ENCODE measurements at places on chromosomes 2 and 18.

DNA sequence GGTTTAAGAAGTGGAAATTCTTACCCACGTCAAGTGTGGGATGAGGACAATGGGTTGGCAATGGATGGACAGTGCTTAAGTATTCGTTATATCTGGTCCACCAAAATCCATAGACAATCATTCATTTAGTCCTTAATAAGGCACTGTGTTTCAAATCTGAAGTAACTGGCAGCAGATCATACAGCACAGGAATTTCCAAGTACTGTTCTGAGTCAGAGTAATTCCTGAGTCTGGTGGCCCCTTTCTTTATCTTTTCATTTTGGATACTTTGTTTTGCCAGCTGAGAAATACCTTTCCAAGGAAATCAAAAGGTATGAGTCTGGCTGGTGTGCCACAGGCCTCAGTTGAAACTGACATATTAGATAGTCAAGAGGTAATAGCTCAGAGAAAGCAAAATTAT, 31.4 kb upstream of the CCDC102B start:
- DNase-seq: no peak

- no peak for DNase-seq
Observed at GRCh38 chr2:130378898-130379214, 23.0 kb downstream of the PTPN18 start.

DNA sequence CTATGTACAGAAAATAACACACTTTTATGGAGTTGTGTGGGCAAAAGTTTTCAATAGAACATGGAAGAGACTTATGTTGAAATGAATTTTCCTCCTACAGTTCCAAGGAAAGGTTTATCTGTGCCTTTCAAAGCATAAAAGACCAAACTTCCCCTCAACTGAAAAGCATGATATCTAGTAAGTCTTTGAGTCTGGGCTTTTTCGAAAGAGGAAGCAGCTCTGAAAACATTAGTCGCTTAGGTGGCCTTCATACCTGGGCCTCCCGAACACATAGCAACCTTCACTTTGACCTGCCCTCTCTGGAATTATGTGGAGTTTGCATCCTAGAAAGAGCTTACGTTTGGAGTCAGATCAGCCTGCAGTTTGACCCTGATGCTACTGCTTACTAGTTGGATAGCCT, 4.8 kb upstream of the CAPN14 start:
- DNase-seq: no peak

DNA sequence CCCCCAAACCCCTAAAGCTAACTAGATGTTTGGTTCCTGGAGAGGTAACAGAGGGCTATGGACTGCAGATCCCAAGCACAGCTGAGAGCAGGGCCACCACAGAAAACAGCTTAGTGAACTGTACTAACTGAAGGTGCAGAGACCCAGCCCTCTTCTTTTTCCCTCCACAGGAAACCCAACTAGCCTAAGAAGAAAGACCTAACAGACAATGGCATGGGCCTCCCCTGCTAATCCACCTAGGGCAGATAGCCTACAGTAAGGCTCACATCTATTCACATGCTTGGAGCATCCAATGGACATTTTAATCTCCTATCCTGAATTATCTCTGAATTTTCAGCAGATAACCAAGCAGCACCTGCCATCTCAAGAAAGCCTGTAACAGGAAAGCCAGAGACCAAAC, 8.8 kb upstream of the FECH start:
- no peak for DNase-seq

DNA sequence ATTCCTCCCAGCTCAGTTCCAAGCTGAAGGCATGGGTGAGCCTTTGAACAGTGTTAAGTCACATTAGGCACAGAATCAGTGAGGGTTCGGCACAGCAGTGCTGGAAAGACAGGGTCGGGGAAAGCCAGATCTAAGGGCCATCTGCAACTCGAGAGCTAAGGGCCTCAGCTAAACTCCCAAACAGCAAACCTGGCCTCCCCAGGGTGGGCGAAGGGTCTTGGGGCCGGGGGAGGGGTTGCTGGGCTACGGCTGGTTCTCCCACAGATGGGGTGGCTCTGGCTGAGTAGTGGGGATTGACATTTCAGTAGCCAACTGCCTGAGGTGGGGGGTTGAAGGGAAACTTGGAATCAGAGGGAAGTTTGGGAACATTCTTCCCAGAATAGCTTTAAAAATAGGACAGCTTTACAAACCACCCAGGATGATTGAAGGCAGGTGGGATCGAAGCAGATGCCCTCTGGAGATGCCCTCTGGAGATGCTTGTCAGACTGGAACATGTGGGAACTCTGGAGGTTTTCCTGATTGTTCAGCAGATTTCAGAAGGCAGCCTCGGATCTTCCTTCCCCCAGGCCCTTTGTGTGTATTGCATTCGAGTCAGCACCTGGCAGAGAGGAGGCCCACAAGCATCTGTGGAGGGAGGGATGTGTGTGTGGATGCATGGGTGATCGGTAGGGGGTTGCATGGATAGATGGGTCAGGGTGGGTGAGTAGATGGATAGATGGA, 156.4 kb downstream of the SMAD7 start:
- no peak for DNase-seq

GRCh38 chr18:76521417-76522121, 26.5 kb upstream of the ZNF516 start:
- DNase-seq: no peak

GRCh38 chr18:39325973-39326372, 1760.4 kb upstream of the CELF4 start:
- DNase-seq: no peak

- no peak for DNase-seq
Observed at GRCh38 chr2:40758401-40759155, 306.7 kb upstream of the SLC8A1 start.

DNA sequence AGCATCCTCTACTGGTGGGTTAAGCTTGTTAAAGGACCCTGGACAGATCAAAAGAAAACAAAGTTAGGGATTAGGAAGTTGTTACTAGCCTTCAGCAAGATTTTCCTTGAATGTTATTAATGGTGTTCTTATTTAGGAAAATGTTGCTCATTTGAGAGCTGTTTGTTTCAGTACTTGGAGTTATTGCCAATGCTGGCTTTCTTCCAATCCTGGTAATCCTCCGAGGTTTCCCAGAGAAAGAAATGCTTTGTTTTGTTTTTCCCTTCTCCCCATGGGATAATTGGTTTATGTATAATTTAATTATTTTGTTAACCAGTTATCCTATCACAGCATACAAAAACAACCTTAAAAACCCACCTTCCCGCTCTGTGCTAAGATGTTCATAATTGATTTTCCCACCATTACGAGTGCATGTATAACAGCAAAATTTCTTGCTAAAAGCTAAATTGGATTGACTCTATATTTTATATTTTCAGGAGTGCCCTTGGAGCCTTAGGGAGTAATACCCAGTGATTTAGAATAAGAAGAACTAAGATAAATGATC, 79.8 kb downstream of the MGAT5 start:
- no peak for DNase-seq

DNA sequence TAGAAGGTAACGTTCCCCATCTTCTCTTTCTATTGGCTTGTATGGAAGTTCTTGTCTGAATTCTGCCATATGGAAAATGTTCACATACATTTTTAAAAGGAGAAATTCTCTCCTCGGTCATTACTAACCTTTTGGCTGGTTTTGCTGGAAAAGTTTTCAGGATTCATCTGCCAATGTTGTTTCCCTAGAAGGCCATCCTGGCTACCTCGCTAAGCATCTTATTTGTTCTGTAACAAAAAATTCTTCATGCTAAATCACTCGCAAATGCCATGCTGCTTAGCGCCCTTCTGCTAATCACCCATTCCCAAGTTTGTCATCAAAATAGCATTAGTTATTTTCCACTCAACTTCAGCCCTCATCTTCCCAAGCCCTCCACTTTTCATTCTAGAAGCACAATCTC, 262.0 kb downstream of the SLC8A1 start:
- no peak for DNase-seq

DNA sequence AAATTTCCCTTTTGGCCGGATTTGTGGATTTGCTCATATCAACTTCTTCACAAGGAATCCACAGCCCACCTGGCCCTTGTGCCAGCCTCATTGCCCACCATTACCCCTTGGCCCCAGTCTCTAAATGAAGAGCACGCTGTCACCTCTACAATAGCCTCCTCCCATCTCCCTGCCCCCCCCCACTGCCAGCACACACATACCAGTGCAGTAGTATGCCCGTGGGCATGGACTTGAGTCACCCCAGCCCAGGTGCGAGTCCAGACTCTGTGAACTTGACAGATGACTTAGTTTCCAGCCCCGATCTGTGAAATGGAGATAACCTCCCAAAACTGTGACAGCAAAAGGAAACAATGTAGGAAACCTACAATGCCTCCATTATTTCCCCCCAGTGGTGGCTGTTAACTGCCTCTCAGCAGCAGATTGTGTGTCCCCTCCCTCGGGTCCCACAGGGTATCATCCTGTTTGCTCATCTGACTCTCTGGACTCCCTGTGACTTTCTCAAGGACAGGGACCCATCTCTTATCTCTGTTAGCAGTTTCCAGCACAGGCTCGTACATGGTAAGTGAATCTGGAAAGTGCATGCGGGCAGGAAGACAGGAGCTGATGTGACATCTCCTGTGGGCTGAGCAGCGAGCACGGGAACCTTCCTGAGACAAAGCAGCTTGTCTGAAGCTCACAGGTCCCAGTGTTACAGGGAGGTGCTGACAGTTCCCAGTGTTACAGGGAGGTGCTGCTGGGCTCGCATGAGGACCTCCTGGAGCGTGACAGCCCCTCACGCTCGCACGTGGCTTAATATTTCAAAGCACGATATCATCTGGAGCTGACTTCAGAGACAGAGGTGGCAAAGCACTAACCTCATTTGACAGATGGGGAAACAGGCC, 4.2 kb upstream of the TMEM185B start:
- DNase-seq: no peak

Measured in T1000 (cell line).